ENCODE measurements at places on chromosomes 16 and 17.
A peak's percentile ranks its signal among the peaks of the same experiment; 100 is the strongest.

DNA sequence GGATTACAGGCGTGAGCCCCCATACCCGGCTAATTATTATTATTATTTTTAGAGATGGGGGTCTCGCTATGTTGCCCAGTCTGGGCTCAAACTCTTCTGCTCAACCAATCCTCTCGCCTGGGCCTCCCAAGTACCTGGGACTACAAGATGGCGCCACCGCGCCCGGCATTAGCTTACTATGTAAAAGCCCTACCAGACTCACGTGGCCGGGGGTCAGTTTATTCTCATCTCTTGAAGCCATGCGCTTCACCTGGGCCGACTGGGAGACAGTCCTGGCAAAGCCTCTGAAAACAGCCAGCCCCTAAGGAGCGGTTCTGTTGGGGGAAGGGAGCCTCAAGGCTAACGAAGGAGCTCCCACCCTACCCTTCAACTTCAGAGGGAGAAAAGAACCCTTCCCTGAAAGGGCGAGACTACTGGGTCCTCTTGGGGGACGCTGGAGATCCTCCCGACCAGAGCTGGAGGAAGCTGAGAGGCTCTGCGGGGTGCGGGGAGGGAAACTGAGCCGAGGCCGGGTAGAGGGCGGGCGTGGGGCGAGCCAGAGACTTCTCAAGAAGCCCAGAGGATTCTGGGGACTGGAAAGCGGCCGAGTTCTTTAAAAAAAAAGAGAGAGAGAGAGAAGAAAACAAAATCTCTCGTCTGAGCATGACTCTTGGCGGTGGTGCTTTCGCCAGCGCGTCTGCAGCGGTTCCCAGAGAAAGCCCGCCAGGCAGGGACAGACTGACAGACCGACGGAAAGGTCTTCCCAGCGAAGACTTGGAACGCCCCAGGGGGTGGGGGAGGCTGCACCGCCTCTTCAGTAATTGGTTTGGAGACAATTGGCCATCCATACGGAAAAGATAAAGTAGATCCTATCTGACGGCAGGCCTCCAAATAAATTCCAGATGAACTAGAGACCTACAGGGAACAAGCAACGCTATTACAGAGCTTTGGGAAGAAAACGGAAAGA, 5.6 kb upstream of the TUBG2 start:
- H3K4me3 ChIP-seq = no peak overlapping the region
- H3K27ac ChIP-seq = no peak overlapping the region

DNA sequence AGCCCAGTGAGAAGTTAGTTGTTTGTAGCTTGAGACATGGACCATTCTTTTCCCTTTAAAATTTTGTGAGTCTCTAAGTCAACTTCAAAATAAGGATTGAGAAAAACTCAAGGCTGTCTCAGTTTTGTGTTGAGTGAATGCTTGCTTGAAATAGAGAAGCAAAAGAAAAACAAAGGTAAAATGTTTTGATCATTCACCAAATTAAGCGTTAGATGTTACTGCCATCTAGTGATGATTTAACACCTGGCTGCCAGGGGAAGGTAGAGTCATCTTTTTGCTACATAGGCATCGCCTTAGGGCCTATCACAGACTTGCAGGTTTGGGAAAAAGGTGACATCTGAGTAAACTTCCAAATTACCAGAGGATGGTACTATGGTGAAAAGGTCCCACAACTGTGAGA, 74.4 kb downstream of the PCTP start:
- H3K27me3 ChIP-seq = no peaks in the 10 kb centered on the region
- H3K27ac ChIP-seq = no peak overlapping the region
- H3K4me3 ChIP-seq = no peak overlapping the region
- no peaks in the 10 kb centered on the region for H3K4me1 ChIP-seq
- H3K36me3 ChIP-seq = no peaks in the 10 kb centered on the region

GRCh38 chr16:10240854-10241613, 58.8 kb upstream of the GRIN2A start:
- no peaks in the 10 kb centered on the region for H3K36me3 ChIP-seq
- DNase-seq = no peak
- H3K4me1 ChIP-seq = no peaks in the 10 kb centered on the region
- H3K4me3 ChIP-seq = no peak overlapping the region
- no peaks in the 10 kb centered on the region for H3K27me3 ChIP-seq
- H3K27ac ChIP-seq = no peak overlapping the region

- no peaks in the 10 kb centered on the region for H3K4me1 ChIP-seq
- no peak overlapping the region for H3K4me3 ChIP-seq
- H3K27ac ChIP-seq = no peak overlapping the region
- no peaks in the 10 kb centered on the region for H3K36me3 ChIP-seq
- DNase-seq = no peak
- H3K27me3 ChIP-seq = no peaks in the 10 kb centered on the region
Measured at GRCh38 chr16:69926241-69926640, 24.9 kb upstream of the CLEC18A start.

GRCh38 chr17:29677221-29677791, 54.6 kb upstream of the CORO6 start:
- H3K27me3 ChIP-seq = no peaks in the 10 kb centered on the region
- H3K4me1 ChIP-seq = peaks cover 1% of the 10 kb centered on the region
- DNase-seq = no peak
- no peak overlapping the region for H3K27ac ChIP-seq
- no peak overlapping the region for H3K4me3 ChIP-seq

- H3K4me1 ChIP-seq = no peaks in the 10 kb centered on the region
- no peaks in the 10 kb centered on the region for H3K27me3 ChIP-seq
- H3K27ac ChIP-seq = no peak overlapping the region
- DNase-seq = no peak
Measured at GRCh38 chr16:8832717-8833105, 35.1 kb downstream of the PMM2 start.

DNA sequence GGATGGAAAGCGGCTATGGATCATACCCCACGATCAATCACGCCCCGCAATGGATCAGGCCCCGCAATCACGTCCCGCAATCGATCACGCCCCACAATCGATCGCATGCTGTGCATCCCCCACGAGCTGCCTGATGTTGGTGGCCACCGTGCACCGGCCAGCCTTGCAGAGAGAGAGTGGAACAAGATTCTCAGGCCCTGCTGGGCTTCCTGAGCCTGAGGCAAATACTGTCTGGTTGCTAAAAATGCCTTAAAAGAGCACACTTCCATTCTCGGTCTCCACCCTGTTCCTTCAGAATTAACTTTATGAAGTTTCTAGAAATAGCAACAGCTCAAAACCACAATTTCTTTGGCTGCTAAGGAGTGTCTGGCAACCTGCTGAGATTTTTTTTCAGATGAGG, 81.5 kb downstream of the VPS53 start:
- no peaks in the 10 kb centered on the region for H3K4me1 ChIP-seq
- H3K27me3 ChIP-seq = no peaks in the 10 kb centered on the region
- no peak overlapping the region for H3K4me3 ChIP-seq
- H3K27ac ChIP-seq = no peak overlapping the region

DNA sequence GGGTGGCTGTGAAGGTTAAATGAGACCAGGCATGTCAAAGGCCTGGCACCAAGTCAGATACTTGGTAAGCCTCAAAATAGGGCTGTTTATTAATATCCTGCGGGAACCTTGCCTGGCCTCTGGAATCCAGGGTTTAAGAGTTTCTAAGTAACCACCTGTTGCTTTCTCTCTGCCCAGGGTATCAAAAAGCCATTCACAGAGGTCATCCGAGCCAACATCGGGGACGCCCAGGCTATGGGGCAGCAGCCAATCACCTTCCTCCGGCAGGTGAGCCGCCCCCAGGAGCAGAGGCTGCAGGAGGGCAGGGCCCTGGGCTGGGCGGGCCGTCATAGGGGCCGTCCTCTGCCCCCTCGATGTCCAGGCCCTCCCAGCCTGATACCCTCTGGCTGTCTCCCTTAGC, 13.3 kb downstream of the GPT2 start:
- peaks cover 28% of the 10 kb centered on the region for H3K4me1 ChIP-seq
- DNase-seq = peak; percentile 81
- H3K27me3 ChIP-seq = no peaks in the 10 kb centered on the region
- H3K4me3 ChIP-seq = no peak overlapping the region
- H3K27ac ChIP-seq = peak overlapping the region; percentile 41
- H3K36me3 ChIP-seq = no peaks in the 10 kb centered on the region

DNA sequence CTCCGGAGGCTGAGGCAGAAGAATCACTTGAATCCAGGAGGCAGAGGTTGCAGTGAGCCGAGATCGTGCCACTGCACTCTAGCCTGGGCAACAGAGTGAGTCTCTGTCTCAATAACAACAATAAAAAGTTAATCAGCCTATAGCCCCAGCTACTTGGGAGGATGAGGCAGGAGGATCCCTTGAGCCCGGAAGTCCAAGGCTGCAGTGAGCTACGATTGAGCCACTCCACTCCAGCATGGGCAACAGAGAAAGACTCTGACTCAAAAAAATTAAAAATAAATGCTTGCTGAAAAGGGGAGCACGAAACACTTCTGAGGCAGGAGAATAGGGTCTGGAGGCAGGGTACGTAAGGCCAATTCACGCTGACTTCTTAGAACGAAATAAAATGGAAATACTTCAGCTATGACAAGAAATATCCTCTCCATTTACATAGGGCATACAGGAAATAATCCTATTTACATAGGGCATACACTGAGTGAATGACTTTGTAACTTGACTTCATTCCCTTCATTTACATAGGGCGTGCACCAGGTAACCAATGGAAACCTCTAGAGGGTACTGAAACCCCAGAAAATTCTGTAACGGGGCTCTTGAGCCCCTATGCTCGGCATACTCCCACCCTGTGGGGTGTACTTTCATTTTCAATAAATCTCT, 3.2 kb upstream of the PRPSAP1 start:
- H3K27me3 ChIP-seq = no peaks in the 10 kb centered on the region
- H3K27ac ChIP-seq = no peak overlapping the region
- no peaks in the 10 kb centered on the region for H3K36me3 ChIP-seq
- H3K4me1 ChIP-seq = peaks cover 20% of the 10 kb centered on the region
- no peak for DNase-seq
- H3K4me3 ChIP-seq = no peak overlapping the region

- no peak overlapping the region for H3K27ac ChIP-seq
- H3K4me3 ChIP-seq = no peak overlapping the region
Measured at GRCh38 chr16:59148056-59148768, 414.1 kb upstream of the GOT2 start.

DNA sequence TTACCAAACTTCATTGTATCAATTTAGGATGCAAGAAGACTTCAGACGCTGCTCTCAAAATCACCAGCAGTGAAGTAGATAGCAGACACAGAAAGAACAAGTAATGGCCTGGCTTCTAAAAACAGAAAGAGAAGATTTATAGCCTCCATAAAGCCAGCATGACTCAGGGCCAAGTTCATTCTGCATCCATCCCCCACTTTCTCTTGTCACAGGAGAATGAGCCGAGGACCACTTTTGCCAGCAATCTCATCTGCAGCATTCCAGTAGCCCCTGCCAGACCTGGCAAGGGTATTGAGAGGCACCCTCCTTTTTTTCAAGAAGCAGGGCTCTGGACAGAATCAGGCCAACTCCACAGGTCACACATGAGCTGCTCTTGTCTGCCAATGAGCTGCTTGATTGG, 355.4 kb upstream of the SOX9 start:
- H3K4me1 ChIP-seq = no peaks in the 10 kb centered on the region
- no peak overlapping the region for H3K27ac ChIP-seq
- no peak for DNase-seq
- H3K36me3 ChIP-seq = no peaks in the 10 kb centered on the region
- H3K4me3 ChIP-seq = no peak overlapping the region
- no peaks in the 10 kb centered on the region for H3K27me3 ChIP-seq

- H3K36me3 ChIP-seq = no peaks in the 10 kb centered on the region
- no peaks in the 10 kb centered on the region for H3K4me1 ChIP-seq
- H3K4me3 ChIP-seq = no peak overlapping the region
- no peak for DNase-seq
Measured at GRCh38 chr17:11293480-11293879, 52.5 kb downstream of the SHISA6 start.

DNA sequence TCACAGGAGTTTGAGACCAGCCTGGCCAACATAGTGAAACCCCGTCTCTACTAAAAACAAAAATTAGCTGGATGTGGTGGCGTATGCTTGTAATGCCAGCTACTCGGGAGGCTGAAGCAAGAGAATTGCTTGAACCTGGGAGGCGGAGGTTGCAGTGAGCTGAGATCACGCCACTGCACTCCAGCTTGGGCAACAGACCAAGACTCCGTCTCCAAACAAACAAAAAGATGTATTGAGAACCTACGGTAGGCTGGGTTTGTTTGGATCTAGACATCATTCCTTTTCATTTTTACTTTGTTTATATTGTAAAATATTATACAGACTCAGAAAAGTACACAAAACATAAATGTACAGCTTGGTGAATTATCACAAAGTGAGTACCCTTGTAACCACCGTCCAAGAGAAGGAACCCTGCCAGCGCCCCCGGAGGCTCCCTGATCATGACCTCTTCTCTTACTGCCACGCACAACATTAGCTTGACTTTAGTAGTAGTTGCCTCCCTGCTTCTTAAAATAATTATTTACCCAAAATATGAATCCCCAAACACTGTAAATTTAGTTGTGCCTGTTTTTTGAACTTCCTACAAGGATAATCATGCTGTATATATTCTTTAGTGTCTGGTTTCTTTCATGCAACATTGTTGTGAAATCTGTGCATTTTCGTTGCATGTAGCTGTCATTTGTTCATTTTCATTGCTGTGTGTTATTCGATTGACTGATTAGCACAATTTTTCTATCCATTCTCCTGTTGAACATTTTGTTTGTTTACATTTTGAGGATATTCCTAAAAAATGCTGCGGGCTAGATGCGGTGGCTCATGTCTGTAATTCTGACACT, 56.5 kb downstream of the KSR1 start:
- H3K4me1 ChIP-seq = 0 out of 2 replicates have a peak, but pooled peaks cover 3% of the 10 kb centered on the region
- no peak overlapping the region for H3K27ac ChIP-seq
- H3K4me3 ChIP-seq = no peak overlapping the region
- no peaks in the 10 kb centered on the region for H3K36me3 ChIP-seq

DNA sequence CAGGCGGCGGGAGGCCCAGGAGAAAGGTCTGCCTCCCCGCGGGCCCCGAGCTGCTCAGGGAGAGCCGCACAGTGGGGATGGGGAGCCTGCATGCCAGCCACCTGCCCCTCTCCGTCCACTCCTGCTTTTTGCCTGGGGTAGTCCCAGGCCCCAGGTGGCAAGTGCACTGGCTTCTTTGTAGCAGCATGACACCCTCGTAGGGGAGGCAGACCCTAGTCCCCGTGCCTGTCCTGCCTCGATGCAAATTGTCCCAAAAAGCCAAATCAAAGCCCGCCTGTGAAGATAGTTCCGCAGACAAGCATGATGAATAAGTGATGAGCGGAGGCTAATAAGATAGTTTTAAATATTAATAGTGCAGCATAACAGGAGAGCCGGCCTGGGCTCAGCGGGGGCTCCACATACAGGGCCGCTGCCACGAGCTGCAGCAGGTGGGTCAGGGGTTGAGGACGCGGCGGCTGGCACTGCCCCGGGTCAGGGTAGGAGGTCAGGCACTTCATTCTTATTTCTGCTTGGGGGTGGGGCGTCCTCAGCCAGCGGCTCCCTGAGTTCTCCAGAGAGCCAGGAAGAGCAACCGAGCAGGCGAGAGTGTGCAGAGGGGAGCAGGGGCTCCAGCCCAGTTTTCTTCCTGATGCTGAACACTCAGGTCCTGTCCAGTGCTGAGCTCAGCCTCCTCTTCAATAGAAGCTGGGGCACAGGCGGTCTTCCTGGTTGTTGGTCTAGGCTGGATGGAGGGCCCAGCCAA, 26.8 kb downstream of the GINS2 start:
- no peak overlapping the region for H3K4me3 ChIP-seq
- no peak for DNase-seq
- no peaks in the 10 kb centered on the region for H3K4me1 ChIP-seq
- no peak overlapping the region for H3K27ac ChIP-seq

- no peaks in the 10 kb centered on the region for H3K27me3 ChIP-seq
- no peak for DNase-seq
- no peaks in the 10 kb centered on the region for H3K36me3 ChIP-seq
- no peak overlapping the region for H3K4me3 ChIP-seq
- no peak overlapping the region for H3K27ac ChIP-seq
- H3K4me1 ChIP-seq = no peaks in the 10 kb centered on the region
Measured at GRCh38 chr16:24125214-24125613, 130.9 kb upstream of the CACNG3 start.
